NCI-H1105 (cell line): ENCODE measurements at places on chromosomes 6 and 20.

DNA sequence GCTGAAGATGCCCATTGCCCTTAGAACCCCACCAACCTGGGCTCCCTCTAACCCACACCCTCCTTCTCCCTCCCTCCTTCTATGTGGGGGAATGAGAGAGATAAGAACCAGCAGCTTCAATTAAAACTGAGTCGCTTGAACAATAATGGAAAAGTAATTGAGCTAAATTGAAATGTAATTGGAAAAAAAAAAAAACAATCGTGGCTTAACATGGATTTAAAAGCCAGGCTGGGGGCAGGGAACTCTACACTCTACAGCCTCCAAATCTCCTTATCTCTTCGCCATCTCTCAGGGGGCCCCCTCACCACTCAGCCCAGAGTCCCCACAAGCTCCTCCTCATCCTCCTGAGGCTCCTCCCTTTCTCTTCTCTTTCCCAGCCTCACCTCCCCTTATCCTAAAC lies 83.2 kb downstream of the MDGA1 start:
- DNase-seq: no peak

DNA sequence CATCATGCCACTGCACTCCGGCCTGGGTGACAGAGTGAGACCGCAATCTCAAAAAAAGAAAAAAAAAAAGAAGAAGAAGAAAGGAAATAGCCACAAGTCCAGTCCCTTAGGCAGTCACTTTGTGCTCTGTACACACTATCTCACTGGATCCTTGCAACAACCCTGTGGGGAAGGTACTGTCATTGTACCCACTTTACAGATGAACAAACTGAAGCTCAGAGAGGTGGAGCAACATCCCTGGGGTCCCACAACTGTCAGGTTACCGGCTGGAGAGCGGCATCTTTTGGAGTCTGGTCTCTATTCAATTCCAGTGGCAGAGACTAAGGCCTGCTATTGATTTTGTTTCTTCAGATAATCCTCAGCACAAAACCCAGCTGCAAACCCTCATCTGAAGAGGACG lies 12.2 kb downstream of the BPIFA2 start:
- no peak for DNase-seq

- no peak for DNase-seq
Observed at GRCh38 chr6:122372647-122373046, 26.8 kb upstream of the HSF2 start.

GRCh38 chr20:32241807-32242206 lies 34.1 kb downstream of the POFUT1 start:
- no peak for DNase-seq

- no peak for DNase-seq
Observed at GRCh38 chr6:16872543-16873235, 111.4 kb upstream of the ATXN1 start.

- DNase-seq: no peak
Observed at GRCh38 chr6:56947924-56948323, 7.0 kb upstream of the BEND6 start.

DNA sequence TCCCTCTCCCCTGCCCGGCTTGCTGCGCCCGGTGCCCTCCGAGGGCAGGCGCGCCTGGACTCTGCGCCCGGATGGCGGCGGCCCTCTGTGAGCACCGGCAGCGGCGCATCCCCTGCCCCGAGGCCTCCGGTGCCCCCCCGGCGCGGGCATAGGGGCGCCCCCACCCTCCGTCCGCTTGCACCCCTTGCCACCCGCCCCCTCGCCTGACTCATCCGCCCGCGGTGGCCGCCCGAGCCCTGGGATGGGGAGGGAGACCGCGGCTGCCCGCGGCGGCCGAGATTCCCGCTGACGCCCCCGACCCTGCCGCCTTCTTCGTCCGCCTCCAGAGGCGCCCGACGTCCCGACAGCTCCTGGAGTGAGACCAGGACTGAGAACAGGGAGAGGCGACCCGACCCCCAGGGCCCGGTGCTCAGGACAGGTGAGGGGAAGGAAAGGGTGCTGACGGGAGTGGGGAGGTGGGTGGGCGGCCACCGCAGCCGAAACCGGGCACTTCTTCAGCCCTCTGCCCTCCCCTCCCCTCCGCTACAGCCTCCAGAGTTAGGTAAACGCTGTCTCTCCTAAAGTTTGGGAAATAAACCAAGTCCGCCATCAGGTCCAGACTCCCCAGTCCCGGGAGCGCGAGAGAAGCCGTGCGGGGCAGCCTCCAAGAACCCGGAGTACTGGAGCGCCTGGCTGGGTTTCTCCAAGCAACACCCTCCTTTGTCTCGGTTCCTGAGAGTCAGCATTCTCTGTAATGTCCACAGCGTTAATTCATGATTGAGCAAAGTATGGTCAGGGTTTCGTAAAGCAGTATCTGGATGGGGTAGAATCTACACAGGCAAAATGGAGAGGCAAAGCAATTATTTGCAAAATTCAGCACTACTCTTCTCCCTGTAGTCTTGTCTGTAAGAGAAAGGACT lies 539 bp downstream of the TMEM200A start:
- DNase-seq: no peak

- DNase-seq: no peak
Observed at GRCh38 chr6:37116326-37116725, 53.6 kb upstream of the PIM1 start.

DNA sequence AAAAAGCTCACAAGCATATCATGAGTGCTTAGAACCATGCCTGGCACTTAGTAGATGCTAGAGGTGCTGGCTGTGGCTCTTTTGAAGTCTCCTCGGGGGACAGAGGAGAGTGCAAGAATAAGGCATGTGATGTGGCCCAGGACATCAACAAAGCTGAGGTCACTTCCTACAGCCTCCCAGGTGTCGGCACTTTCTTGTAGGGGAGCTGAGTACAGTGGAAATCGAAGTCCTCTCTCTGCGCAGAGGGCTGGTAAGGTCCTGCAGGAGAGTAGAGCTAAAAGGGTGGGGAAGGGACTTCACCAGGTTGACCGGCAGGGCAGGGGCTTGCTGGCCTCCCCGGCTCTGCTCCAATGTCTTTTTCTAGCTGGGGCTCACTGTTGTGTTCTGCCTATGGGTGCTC lies 11.2 kb downstream of the SLC13A3 start:
- DNase-seq: no peak

DNA sequence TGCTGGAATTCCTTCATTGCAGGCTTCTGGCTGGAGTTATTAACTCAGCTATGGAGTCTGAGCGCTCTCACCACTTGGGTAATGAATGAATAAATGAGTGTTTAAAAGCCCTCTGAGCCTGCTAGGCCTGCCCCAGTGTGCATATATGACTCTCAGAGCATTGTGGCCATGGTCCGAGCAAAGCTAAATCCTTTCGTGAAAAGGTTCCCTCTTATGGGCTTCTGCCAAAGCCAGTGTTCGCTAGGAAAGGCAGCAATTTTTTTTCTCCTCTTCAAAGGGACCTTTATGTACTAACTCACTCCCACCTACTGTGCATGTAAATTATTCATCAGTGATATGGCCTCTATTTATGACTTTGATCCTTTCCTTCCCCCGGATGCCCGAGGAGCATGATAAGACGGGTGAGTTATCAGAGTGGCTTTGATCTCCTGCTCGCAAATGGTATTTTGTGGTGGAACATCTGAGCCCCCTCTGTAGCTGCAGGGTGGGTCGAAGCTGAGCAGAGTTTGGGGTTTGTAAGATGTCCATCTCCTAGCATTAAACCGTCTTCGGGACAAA lies 88.6 kb downstream of the LINC00237 start:
- DNase-seq: no peak
